ENCODE measurements at places on chromosomes 1 and 21. TPM values are rescaled to one million over a fixed set of nuclear protein-coding genes. Genes with fewer than 3 reads are reported as not detected.

DNA sequence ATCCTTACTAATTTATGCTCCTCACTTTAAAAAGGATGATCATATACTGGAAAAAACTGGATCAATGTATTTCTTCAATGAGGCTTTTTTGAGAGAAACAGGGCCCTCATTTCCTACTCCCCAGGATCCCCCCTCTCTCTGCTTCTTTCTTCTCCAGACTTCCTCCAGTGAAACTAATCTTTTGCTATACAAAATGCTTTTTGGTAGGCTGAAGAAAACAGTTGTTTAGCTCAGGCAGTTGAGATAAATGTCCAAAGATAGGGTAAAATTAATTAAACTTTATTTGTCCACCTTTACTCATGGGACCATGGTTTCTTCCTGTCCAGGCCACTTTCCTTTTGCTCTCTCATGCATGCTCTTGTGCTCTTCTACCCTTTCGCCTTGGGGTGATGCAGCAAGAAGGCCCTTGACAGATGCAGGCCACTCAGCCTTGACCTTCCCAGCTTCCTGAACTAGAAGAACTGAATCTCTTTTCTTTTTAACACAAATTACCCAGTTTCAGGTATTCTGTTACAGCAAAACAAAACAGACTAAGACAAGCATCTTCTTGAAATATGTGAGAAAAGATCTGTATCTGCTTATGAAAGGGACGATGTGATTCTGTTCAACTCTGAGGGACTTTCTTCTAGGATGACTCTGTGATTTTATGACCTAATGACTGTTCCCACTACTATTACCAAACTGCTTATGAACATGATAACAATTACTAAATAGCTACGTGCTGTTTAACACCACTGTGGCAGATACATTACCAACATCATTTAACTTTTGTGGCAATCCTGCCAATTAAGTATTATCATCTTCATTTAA is 63.7 kb downstream of the NVL start:
- H3K27me3 ChIP-seq = no peaks in the 10 kb centered on the region
- H3K4me1 ChIP-seq = no peaks in the 10 kb centered on the region
- no peak for DNase-seq
- H3K4me3 ChIP-seq = no peak overlapping the region
- H3K36me3 ChIP-seq = no peaks in the 10 kb centered on the region

Gene CA6
- not detected for total RNA-seq

DNA sequence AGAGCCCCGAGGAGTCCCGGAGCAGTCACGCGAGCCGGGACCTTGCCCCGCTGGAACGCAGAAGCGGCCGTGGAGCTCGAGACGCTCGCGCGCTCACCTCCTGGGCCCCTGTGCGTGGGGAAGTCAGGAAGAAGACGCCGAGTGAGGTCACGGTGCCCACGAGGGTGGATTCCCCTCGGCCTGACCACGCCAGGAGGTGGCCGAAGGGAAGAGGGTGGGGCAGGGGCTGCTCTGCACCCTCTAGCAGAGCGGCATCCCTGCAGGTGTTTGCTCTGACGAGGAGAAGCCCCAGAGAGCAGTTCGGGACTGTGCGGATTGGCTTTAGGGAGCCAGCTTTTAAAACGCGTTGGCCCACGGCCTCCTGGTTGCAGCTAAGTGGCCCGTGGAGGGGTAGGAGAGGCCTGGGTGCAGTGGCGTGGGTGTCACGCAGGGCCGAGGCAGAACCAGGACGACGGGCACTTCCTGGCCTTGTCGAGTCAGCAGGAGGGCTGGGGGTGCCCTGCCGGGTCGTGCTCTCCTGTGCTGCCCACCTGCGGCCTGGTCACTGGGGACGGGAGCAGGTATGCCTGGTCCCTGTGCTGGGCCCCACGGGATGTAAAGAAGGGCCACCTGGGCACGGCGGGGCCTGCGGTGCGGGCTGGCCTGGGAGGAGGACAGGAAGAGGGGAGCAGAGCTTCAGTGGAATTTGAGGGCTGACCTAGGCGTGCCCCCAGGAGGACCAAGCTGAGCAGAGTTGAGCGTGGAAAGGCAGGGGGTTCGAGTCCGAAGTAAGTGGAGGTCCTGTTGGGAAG is 1.0 kb downstream of the PDXK start:
- no peaks in the 10 kb centered on the region for H3K36me3 ChIP-seq
- peak; percentile 35 for DNase-seq
- peak overlapping the region; percentile 59 for H3K4me3 ChIP-seq
- peaks cover 53% of the 10 kb centered on the region for H3K4me1 ChIP-seq

Gene BARHL2
- total RNA-seq = not detected

Gene ZMPSTE24
- 20.8 TPM for total RNA-seq

Gene FTCD
- total RNA-seq = not detected

DNA sequence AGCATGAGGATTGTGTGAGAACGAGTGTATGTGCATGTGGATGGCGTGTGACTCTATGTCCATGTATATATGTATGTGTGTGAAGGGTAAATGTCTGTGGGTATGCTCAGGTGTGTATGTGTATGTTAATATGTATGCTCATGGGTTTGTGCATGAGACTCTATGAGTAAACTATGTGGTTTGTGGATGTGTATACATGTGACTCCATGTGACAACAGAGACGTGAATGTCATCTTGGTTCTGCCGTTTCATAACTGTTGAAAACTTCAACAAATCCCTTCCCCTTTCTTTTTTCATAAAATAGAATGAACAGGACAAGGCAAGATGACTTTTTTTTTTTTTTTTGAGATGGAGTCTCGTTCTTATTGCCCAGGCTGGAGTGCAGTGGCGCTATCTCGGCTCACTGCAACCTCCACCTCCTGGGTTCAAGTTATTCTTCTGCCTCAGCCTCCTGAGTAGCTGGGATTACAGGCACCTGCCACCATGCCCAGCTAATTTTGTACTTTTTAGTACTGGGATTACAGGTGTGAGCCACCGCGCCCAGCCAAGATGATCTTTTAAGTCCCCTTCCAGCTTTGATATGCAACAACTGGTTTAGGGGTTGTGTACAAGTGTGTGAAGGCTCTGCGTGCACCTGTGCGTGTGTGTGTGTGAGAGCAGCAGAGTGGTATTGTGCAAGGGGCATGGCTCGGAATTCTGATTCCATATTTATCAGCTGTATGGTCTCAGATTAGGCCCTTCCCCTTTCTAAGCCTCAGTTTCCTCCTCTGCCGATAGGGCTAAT is 106.3 kb downstream of the EBNA1BP2 start:
- no peak overlapping the region for H3K27ac ChIP-seq
- no peak overlapping the region for H3K4me3 ChIP-seq
- DNase-seq = no peak
- H3K4me1 ChIP-seq = peaks cover 18% of the 10 kb centered on the region

GRCh38 chr1:227919906-227920305 is 27.8 kb downstream of the WNT9A start:
- H3K36me3 ChIP-seq = no peaks in the 10 kb centered on the region
- no peaks in the 10 kb centered on the region for H3K27me3 ChIP-seq
- H3K4me3 ChIP-seq = no peak overlapping the region
- H3K4me1 ChIP-seq = no peaks in the 10 kb centered on the region
- no peak for DNase-seq

Gene ZFP69
- total RNA-seq = 1.3 TPM

Gene KLHDC8A
- 0.78 TPM for total RNA-seq

- DNase-seq = no peak
- no peak overlapping the region for H3K4me3 ChIP-seq
- H3K27me3 ChIP-seq = no peaks in the 10 kb centered on the region
- no peak overlapping the region for H3K27ac ChIP-seq
Measured at GRCh38 chr1:219467524-219467923, 145.4 kb downstream of the ZC3H11B start.

- no peak for DNase-seq
- H3K27ac ChIP-seq = no peak overlapping the region
- no peaks in the 10 kb centered on the region for H3K27me3 ChIP-seq
- no peak overlapping the region for H3K4me3 ChIP-seq
Measured at GRCh38 chr1:205998457-205999241, 4.5 kb downstream of the RAB7B start.

GRCh38 chr1:226725897-226726267 is 13.2 kb downstream of the ITPKB start:
- H3K27ac ChIP-seq = no peak overlapping the region
- no peaks in the 10 kb centered on the region for H3K36me3 ChIP-seq
- H3K4me1 ChIP-seq = peaks cover 27% of the 10 kb centered on the region
- H3K4me3 ChIP-seq = no peak overlapping the region
- no peak for DNase-seq

Gene DMBX1
- total RNA-seq = not detected

- no peaks in the 10 kb centered on the region for H3K27me3 ChIP-seq
- no peak for DNase-seq
- peaks cover 7% of the 10 kb centered on the region for H3K4me1 ChIP-seq
- no peak overlapping the region for H3K27ac ChIP-seq
- H3K4me3 ChIP-seq = no peak overlapping the region
Measured at GRCh38 chr1:160371346-160371631, 4.4 kb downstream of the NHLH1 start.

GRCh38 chr1:165531021-165531420 is 12.8 kb upstream of the LRRC52 start:
- no peaks in the 10 kb centered on the region for H3K4me1 ChIP-seq
- no peaks in the 10 kb centered on the region for H3K36me3 ChIP-seq
- peak; percentile 13 for DNase-seq
- H3K27me3 ChIP-seq = no peaks in the 10 kb centered on the region
- no peak overlapping the region for H3K27ac ChIP-seq

DNA sequence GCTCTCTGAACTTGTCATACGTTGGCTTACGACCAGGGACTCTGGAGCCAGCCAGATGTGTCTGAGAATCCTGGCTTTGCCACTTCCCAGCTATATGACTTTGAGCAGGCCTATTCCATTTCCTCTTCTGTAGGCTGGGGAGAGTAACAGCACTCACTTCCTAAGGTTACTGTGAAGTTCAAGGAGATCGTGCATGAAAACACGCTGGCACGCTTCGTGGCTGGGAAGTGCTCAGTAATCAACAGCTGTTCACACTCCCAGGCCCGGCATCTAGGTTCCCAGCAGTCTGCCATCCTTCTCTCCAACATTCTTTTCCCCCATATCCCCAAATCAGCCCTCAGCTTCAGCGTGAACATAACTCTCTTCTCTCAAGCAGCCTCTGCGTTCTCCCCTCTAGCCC is 2.0 kb downstream of the ASCL5 start:
- peak; percentile 91 for DNase-seq
- H3K36me3 ChIP-seq = no peaks in the 10 kb centered on the region
- H3K27ac ChIP-seq = peak overlapping the region; percentile 80
- H3K4me3 ChIP-seq = no peak overlapping the region
